ENCODE measurements at places on chromosomes 5 and 9.

DNA sequence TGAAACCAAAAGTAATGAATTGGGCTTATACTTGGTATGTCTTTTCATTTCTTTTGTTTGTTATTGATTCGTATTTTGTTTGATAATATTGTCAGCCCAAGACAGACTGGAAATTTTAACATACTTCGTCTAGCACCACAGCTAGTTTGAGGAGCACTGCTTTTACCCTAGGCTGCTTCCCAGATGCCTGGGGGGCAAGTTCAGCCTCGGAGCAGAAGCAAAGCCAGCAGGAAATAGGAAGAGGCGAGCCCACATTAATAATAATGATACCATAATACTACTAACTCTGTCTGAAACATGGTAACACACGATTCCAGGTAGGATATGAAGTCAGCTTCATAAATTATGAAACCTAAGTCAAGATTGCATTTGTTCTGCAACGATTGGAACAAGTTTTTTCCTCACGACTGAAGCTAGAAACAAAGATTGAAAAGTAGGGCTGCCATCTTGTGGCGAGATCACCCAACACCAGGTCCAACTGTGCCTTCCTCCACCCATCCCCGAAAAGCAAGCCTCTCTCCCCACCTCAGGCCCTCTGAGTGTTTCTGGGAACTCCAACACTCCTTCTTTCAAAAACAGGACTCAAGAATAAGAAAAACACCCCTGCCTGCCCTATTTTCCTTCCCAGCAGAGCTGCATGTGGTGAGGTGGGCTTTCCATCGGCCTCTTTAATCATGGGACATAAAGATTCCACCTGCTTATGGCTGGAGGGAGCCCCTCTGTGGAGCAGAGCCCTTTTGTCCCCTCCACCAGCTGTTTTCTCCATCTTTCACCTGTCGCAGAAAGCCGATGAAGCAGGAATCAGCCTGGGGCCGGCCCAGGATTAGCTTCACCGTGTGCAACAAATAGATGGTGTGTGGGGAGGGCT lies 236.4 kb downstream of the CAAP1 start:
- no peak for DNase-seq

- DNase-seq, result no peak
Observed at GRCh38 chr9:123658792-123659191, 271.1 kb downstream of the DENND1A start.

GRCh38 chr9:100287186-100287585 lies 65.6 kb downstream of the TEX10 start:
- DNase-seq, result no peak

DNA sequence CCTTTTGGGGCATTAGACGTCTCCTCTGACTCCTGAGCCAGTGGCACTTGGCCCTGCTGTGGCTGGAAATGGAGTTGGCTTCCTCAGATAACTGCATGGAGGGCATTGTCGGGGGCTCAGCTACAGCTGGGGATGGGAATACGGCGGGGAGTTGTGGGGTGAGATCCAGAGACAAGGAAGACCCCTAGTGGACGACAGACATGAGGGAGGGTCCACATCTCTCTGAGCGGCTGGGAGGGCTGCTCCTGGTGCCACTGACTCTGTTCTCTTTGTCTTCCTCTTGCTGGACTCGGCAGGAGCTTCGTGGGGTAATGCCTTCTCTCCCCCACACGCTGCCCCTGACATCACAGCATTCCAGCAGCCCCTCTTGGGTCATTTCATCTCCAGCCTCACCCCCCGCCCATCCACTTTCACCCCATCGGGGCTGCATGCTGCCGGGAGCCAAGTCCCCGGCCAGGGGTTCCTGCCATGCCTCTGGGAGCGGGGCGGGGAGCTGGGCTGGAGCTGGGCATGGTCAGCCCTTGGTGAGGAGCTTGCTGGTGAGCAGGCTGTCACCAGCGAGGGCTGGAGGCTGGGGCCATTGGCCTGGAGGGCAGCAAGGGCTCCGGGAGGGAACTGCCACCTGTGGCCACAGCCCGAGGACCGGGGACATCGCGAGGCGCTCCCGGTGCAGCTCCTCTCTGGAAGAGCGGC lies 172.3 kb downstream of the CACNA1B start:
- DNase-seq, result no peak

- DNase-seq, result no peak
Observed at GRCh38 chr9:69573651-69574050, 98.5 kb downstream of the APBA1 start.

GRCh38 chr5:145941448-145942130 lies 5.2 kb downstream of the SH3RF2 start:
- DNase-seq, result no peak

- DNase-seq, result no peak
Observed at GRCh38 chr9:92706218-92706940, 36.4 kb upstream of the IPPK start.

DNA sequence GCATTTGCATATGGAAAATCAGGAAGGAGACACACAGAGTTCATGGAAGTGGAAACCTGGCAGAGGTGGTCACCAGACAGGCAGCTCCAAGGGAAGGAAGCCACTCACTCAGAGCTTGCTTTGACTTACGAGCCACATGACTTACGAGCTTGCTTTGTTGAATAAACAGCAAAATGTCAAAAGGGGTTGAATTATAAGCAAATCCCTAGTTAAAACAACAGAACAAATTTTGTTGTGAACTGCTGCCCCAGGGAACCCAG lies 164.3 kb downstream of the SYK start:
- no peak for DNase-seq
